ENCODE measurements at places on chromosomes 5 and 9.

DNA sequence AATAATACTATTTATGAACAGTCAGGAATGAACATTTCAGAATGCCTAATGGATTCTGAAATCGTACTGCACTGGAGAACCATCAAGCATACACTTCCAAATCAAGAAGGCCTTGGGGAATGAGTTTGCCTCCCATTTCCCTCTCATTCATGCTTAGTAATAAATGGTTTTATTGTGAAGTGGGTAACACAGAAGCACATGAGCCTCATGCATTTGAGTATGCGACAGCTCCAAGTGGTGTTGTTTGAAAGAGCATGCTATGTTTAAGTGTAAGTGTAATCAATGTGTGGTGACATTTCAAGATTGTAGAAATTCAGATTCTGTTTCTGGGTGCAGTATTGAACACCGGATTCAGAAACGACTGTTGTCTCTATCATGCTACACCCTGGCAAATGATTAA lies 60.0 kb downstream of the SGCD start:
- DNase-seq = no peak

GRCh38 chr9:92992549-92992948 lies 45.2 kb downstream of the FGD3 start:
- no peak for DNase-seq

- peak; percentile 74 for DNase-seq
Measured at GRCh38 chr5:54673523-54674225, 156.1 kb downstream of the SNX18 start.

- no peak for DNase-seq
Measured at GRCh38 chr5:50653946-50654345, 12.5 kb upstream of the PARP8 start.

- DNase-seq = no peak
Measured at GRCh38 chr5:174231956-174232487, 186.5 kb downstream of the NSG2 start.

Measured in immature natural killer cell (primary cell).